Stimulated activated CD4-positive, alpha-beta T cell treated with anti-CD3 and anti-CD28 coated beads, Interleukin-15, amount 100 ng/mL, for 1 hour (primary cell): ENCODE measurements at places on chromosomes 5 and 9.

- DNase-seq = no peak
Observed at GRCh38 chr5:16852251-16853005, 83.7 kb downstream of the MYO10 start.

DNA sequence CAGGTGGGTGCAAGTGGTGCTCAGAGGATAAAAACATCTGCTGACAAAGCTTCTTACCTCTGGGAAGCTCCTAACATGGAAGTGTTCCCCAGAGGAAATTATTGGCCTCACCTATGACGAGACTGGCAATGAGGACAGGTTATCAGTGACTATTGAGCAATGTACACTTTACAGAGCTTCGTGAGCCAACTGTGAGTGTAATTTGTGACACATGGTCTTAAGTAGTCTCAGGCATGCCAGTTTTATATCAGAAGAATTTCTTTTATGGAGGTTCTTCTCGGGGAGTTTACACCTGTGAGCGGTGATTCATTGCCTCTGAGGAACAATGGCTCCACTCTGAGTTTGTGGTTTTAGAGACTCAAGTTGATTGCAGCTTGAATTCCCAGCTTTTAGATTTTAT, 11.3 kb downstream of the ANKDD1B start:
- DNase-seq = no peak

DNA sequence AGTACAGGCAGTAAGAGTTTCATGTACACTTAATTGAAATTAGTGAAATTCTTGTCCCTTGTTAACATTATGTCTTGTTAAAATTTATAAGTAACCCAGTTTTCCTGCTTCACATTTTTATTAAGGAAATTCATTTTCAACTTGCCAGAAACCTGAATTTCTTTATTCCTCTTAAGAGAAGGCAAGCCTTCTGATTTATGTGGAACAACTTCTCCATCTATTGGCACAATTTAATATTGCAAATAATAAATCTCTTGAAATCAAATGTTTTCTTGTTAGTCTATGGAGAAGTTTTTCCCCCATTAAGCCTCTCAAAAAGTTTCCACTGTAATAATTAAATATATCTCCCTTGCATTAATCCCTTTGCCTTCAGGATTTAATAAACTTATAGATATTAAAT, 33.8 kb upstream of the ACO1 start:
- DNase-seq = no peak

DNA sequence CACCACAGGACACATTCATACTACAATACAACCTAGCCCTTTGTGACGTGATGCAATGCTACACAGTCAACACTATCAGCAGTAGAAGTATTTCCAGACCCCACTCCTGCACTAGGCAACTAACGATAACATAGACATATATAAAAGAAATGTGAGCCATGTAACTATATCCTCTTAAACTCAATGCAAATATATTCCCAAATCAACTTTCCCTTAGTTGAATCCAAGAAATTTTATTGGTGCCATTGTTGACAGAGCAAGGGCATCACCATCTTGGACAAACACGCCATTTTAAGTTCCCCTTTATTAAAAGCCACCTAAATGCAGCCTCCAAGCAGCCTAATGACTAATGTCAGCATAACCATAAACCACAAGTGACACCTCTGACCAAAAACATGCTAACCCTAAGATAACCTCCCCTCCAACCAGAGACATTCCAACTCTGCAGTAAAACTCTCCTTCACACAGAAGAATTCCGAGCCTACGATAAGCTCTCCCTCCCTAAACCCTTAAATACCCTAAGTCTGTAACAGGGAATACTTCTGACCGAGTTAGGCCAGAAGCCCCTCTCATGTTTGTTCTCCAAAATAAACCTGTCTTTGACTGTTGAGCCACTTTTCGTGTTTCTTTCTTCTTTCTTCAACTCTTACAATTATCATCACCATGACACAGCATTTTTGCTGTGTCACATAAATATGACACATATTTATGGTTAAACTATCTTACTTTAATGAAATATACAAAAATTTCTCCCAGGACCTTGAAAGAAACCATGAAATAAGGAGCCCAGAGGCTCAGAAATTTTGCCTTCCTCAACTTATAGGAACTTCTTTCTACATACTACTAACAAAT, 1497.8 kb downstream of the EFNA5 start:
- DNase-seq = no peak

GRCh38 chr5:40033009-40033408, 608.2 kb upstream of the DAB2 start:
- no peak for DNase-seq

DNA sequence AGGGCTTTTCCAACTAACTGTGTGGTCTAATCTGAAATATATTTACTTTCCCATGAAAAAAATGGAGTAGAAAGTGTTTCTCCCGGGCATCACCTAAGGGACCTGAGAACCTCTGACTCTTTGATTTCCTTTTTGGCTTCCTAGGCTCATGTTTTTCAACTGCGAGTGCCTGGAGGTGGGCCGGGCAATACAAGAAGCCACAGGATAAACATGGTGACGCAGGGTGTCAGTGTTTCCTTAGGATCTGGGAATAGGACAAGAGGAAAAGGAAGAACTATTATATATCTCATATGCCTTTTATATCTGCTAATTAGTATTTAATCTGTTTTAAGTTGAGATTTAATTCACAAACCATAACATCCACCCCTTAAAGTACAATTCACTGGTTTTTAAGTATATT, 11.4 kb upstream of the LECT2 start:
- DNase-seq = no peak

DNA sequence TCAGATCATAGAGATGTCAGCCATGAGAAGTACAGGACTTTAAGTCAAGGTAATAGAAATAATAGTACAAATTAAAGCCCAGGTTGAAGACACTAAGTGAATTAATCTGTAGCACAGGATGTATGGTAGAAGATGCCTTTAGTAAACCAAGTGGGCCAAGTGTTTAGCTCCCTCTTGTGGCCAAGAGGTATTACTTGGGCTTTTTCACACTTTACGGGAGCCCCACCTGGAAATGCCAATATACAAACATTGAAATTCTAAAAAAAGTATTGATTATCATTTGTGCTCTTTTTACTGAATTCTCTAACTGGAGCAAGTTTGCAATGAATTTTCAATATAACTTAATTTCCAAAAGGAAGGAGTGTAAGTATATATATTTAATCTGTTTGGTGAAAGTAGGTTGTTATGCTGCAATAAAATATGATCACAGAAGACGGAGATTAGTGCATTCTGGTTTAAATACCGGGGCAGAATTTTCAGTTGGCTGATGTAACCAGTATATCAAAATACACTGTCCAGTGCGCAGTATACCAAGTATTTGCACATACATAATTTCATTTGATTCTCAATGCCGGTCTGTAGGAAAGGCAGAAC, 84.7 kb downstream of the PARP8 start:
- DNase-seq = no peak

DNA sequence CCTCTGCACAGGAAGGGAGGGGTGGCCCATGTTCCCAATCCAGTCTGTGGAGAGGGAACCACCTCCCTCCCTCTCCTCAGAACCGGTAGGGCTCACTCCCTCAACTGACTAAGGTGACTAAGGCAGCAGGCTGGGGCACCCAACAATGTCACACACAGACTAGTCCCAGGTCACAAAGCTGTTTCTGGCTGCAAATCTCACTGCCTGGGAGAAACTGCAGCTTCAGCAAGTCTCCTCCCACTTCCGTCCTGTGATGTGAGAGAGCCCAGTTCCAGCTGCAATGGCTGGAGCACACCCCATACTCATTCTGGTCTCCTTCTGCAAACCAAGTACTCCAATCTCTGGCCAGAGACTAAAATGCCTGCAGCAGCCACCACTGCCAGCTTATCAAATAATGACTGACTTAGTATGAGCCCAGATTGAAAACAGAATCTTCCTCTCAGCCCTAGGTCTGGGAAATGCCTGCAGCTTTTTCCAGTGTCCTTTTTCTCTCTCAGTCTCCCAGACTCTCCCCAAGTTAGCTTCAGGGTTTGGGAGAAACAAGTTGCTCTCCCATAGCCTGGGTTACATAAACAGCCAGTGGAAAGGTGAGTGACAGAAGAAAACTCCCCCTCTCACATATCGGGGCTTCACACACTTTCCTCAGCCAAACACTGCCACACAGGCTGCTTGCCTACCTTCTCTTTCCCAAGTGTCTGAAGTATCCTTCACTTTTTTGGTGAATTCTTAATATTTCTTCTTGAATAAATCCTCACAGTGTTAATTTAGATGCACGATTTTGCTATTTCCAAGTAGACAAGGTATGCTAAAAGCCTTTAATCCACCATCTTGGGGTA, 247.4 kb upstream of the RASA1 start:
- peak; percentile 4 for DNase-seq

- no peak for DNase-seq
Observed at GRCh38 chr9:33737811-33738606, 57.4 kb upstream of the PRSS3 start.

DNA sequence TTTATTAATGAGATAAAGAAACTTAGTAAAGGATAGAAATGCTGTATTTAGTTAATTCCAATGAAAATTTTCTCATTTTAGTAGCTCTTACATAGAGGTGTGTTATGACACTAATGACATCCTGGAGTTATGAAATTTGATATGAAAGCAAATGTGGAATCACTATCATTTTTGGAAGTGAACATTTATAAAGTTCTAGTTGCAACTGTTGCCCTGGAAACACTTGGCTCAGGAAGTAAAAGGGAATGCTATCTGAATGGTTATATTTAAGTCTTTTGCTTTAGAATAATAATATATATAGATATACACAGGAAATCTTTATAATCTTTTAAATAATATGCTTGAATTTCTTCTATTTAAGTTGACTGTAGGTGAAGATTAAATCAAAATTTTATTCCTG, 16.7 kb downstream of the ADAMTS19 start:
- DNase-seq = no peak

- no peak for DNase-seq
Observed at GRCh38 chr5:140548791-140549190, 1.3 kb downstream of the EIF4EBP3 start.

DNA sequence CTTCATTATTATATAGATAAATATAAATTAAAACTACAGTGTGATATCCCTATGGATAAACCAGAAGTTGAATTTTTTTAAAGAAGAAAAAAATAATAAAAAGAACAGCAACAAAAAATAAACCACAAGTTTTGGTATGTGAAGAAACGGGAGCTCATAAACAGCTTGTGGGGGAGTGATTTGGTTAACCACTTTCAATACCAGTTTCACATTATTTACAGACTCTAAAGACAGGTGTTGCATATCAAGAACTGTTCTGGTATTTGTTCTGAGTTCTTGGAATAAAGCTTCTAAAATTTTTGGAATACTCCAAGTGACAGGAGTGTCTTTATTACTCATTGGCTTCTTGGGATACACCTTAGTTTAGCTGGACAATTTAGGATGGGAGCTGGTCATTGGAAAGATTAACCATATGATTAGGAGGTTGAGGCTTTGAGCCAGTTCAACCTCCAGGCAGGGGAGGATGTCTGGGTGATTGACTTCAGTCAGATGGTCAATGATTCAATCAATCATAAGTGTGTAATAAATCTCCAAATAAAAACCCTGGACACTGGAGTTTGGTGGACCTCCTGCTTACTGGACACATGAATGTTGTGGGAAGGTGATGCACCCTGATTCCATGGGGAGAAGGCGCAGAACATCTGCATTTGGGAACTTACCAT, 2223.1 kb upstream of the C9orf72 start:
- DNase-seq = no peak

DNA sequence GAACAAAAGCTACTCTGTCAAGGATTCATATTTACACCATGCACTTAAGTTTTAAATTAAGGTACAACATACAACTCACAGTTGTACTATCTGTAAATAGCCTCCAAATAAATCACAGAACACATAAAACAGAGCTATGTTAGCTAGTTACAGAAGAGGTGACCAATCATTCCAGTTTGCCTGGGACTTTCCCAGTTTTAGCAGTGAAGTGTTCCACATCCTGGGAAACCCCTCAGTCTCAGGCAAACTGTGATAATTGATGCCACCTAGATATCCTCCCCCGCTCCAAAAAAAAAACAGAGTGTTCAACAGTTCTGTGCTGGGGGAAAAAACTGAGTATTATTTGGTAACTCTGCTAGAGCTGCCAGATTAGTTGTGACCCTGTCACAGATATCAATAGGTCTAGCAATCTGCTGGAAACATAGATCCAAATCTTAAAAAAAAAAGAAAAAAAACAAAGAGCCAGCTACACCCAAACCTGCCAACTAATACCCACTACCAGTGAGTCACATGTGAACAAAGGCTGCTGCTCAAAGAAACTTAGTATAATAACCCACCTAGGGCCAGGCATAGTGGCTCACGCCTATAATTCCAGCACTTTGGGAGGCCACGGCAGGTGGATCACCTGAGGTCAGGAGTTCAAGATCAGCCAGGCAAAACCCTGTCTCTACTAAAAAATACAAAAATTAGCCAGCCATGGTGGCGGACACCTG, 5.7 kb downstream of the TBCA start:
- no peak for DNase-seq

GRCh38 chr5:171323806-171324632, 15.0 kb downstream of the TLX3 start:
- DNase-seq = no peak

- DNase-seq = no peak
Observed at GRCh38 chr5:108367679-108368334, 14.1 kb downstream of the FBXL17 start.

- no peak for DNase-seq
Observed at GRCh38 chr5:134125039-134126015, 10.8 kb downstream of the TCF7 start.

- no peak for DNase-seq
Observed at GRCh38 chr5:143133721-143134120, 269.8 kb downstream of the NR3C1 start.

GRCh38 chr5:109483395-109483971, 73.7 kb upstream of the PJA2 start:
- DNase-seq = no peak

DNA sequence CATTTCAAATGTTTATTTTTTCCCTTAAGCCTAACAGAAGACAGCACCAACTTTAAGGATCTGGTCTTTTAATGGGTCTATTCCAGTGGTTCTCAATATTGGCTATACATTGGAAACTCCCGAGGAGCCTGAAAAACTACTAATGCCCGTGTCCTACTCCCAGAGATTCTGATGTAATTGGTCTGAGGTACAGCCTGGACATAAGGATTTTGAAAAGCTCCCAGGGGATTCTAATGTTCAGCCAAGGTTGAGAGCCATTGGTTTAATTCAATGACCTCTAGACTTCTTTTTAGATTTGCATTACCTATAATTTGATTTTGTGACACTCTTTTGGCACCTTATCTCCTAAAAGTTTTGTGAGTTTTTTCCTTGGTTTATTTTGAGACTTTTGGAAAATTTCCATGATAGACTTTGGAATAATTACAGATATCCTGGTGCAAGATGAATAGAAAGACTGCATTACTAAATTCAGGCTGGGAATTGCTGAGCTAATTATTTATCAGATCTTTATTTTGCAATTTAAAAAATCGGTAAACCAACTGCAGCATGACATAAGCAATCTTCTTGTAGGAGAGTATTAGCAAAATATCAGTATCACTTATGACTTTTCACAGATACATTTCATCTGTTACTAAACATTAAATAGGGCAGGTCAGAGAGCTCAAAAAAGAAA, 91.5 kb upstream of the ELL2 start:
- no peak for DNase-seq

- DNase-seq = no peak
Observed at GRCh38 chr5:117201001-117201400, 626.4 kb upstream of the SEMA6A start.

GRCh38 chr9:128553728-128554127, 1.3 kb downstream of the SPTAN1 start:
- no peak for DNase-seq

GRCh38 chr5:43042626-43043399, 2.7 kb upstream of the ANXA2R start:
- DNase-seq = peak; percentile 42
